ENCODE measurements at places on chromosomes 3 and 15.

GRCh38 chr15:97899981-97900380 is 60.5 kb upstream of the ARRDC4 start:
- DNase-seq, result no peak

- no peak for DNase-seq
Observed at GRCh38 chr15:95365511-95366107, 964.9 kb upstream of the NR2F2 start.

DNA sequence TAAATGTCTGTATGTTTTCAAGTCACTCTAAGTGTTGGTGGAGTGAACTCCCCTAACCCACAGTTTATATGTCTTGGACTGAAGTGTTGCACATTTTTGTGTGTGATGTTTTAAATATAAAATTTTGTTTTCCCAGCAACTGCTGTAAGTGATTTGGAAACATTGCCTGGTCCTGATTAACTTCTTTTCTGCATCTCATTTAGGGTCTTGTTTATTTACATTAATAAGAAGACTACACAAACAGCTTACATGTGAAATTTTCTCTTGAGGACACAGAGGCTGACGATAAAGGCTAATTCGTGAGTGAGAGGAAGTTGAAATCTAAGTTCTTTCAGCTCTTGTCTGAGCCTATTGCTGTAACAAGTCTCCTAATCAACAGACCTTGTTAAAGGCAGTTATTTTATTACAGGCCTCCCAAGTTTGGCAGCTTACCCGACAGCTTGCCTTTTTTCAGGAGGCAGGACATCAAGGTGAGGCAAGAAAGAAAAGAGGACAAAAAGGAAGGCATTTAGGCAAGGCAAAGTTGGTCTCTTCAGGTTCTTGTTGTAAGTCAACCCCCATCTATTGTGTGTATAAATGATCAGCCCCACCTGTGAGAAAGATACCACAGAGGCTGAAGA is 177.7 kb upstream of the NR2E3 start:
- DNase-seq, result no peak

- DNase-seq, result no peak
Observed at GRCh38 chr15:90970274-90970673, 15.6 kb downstream of the RCCD1 start.

DNA sequence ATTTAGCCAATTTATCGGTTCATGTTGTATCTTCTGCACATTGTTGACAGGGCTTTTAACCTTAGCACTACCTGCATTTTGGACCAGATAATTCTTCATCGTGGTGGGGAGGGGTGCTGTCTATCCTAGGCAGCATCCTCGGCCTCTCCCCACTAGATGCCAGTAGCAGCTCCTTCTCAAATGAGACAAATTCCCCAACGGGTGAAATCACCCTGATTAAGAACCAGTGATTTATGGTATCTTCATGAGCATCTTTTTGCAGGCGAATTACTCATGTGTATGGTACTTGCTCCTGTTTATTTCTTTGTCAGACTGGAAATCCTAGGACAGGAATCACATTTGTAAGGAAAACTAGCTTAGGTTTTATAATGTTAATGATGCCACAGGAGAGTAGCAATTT is 68.0 kb downstream of the C3orf70 start:
- no peak for DNase-seq

- no peak for DNase-seq
Observed at GRCh38 chr3:81891055-81891895, 129.8 kb upstream of the GBE1 start.

GRCh38 chr3:113051787-113052186 is 61.0 kb downstream of the GTPBP8 start:
- DNase-seq, result no peak

- no peak for DNase-seq
Observed at GRCh38 chr3:177753451-177754155, 556.3 kb upstream of the TBL1XR1 start.

DNA sequence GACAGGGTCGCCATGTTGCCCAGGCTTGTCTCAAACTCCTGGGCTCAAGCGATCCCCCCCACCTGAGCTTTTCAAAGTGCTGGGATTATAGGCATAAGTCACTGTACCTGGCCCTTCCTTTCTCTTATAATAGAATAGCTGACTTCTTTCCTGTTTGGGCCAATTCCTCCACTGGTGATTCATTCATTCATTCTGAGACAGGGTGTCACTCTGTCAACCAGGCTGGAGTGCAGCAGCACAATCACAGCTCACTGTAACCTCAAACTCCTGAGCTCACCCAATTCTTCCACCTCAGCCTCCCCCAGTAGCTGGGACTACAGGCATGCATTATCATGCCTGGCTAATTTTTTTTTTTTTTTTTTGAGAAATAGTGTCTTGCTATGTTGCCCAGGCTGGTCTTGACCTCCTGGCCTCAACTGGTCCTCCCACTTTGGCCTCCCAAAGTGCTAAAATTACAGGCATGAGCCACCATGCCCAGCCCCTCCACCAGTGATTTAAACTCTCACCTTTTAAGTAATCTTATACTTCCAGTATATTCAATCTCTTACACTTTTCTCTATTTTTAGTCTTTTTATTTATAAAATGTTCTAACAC is 20.9 kb downstream of the GNB4 start:
- no peak for DNase-seq

Measured in H54 (cell line).